NCI-H460 (cell line): ENCODE measurements at places on chromosomes 6 and 20.
A peak's percentile ranks its signal among the peaks of the same experiment; 100 is the strongest.

DNA sequence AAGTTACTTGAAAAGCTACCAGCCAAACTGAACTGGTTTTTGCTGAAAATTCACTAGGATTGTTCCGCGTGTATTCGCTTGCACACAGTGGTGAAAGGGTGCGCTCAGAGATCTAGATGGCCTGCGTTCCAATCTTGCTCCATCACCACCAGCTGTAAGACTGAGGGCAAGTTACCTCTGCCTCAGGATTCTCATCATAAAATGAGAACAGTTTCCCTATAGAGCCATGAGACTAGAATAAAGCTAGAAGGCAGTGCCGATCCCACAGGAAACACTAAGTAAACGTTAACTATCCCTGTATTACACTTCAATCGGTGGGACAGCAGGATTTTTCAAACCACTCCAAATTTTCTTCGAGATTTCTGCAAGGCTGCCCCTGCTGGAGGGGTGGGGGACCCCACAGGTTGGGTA lies 838 bp downstream of the AHCY start:
- peak; percentile 11 for DNase-seq

DNA sequence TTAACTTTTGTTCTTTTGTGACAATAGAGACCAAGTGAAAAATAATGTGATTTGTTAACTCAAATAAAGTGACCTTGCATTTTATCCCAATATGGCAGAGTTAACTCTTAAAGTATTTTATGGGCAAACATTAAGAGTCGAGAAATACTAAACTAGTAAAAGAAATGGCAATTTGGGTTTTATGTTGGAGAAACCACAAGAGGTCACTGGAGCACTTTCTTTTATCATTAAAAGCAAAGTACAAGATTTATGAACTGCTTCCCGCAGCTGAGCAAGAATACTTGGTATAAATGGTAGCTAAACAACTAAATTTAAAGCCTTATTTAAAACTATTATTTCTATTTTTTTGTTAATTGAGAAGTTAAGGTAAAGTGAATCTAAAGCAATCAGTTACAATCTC lies 33.5 kb upstream of the MCM9 start:
- DNase-seq = peak; percentile 16

DNA sequence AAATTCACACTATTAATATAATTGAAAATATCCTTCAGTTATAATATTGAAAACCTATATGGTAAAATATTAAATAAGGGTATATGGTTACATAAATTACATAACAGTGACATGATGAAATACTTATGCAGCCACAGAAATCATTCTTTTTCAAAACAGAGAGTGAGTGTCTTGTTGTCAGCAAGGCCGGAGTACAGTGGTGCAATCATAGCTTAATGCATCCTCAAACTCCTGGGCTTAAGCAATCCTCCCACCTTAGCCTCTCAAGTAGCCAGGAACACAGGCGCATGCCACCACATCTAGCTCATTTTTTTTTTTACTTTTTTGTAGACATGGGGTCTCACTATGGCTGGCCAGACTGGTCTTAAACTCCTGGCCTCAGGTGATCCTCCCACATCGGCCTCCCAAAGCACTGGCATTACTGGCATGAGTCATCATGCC lies 40.4 kb downstream of the FAM8A1 start:
- DNase-seq = peak; percentile 27

- DNase-seq = no peak
Observed at GRCh38 chr6:149977221-149977620, 13.5 kb downstream of the ULBP1 start.

- DNase-seq = no peak
Observed at GRCh38 chr6:133964052-133964451, 11.0 kb downstream of the TBPL1 start.

DNA sequence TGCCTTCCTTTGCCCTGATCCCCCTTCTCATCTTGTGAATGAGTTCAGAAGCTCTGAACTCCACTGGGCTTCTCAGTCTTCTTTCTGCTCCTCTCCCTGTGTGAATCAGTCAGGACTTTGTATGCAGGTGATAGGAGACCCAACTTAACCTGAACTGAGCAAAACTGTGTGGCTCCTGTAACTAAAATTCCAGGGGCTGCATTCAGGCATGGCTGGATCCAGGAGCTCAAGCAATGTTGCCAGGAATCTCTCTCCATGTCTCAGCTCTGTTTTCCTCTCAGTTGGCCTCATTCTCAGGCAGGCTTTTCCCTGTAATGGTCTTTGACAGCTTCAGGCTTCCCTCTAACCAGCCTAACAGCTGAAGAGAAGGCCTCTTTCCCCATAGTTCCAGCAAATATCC lies 50.9 kb upstream of the ZNFX1 start:
- DNase-seq = no peak
